ENCODE measurements at places on chromosomes 13 and 19.

- no peak for DNase-seq
These were observed 165.9 kb downstream of the STK24 start for GRCh38 chr13:98411013-98411412.

- DNase-seq, result no peak
These were observed 1013.6 kb downstream of the UQCRFS1 start for GRCh38 chr19:28199323-28199722.

DNA sequence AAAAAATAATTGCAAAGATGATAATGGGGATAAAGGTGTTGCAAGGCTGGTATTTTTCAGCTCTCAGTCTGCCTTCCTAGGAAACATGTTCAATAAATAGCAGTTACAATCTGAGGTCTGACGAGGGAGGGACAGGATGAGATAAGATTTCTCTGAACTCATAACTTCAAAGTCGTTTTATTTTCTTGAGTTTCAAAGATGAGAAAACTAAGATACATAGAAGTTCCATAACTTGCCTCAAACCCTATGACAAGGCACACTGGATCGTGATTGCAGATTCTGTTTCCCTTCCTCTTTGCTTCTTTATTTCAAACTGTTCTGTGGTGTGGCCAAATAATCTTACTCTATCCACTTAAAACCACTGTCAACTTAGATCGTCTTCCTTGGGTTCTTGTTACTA lies 327.2 kb downstream of the GPC5 start:
- no peak for DNase-seq

- no peak for DNase-seq
These were observed 20.3 kb upstream of the SLITRK6 start for GRCh38 chr13:85819513-85819912.

- DNase-seq, result no peak
These were observed 6.2 kb downstream of the GNA11 start for GRCh38 chr19:3100331-3100730.

DNA sequence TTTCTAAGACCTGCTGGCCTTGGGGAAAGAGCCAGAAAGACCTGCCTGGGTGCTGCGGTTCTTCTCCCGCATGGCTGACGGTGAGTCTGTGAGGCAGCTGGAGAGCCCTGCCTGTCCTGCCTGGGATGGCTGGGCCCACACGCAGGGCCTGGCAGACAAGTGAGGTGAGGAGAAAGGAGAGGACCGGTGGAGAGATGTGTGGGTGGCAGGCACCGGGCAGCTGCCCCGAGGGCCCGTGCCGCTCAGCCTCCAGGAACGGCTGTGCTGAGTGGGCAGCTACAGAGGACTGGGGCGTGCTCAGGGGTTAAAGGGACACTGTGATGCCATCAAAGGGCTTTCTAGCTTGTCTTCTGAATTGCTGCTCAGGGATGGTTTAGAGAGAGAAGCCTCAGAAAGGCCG lies 53.8 kb downstream of the MLLT1 start:
- no peak for DNase-seq

DNA sequence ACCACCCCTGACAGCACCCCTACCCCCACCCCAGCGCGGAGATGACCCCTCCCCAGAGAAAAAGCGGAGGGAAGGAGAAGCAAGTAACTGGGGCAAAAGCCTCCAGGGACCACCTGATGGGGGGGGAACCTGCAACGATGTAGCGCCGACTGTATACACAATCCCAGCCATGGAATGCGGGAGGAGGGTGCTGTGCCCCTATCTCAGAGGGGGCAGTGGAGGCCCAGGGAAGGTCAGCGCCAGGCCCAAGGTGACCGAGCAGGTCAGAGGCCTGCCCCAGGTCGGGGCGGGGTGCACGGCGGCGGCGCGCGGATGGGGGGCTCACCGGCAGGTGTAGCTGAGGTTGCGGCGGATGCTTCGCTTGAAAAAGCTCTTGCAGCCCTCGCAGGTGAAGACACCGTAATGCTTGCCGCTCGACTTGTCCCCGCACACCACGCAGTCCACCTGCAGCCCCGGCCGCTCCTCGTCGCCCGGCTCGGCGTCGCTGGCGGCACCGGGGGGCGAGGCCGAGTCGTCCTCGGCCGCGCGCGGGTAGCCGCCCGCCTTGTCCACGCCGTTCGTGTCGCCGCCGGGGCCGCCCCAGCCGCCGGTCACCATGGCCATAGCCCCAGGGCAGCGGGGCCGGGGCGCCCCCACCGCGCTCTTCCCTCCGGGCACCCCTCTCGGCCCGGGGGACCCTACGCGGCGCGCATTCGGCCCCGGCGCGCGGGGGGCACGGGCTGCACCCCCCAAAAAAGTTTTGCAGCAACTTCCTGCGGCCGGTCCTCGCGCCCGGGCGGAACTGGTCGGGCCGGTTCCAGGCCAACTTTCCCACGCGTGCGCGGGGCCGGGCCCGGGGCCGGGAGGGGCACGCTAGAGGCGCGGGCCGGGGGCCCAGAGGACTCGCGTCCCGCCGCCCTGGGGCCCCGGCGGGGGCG lies 843 bp downstream of the NR2F6 start:
- DNase-seq, result no peak

- DNase-seq, result no peak
These were observed 354.9 kb downstream of the FOXO1 start for GRCh38 chr13:40311356-40312101.

- DNase-seq, result no peak
These were observed 364 bp downstream of the CKM start for GRCh38 chr19:45322311-45322710.

DNA sequence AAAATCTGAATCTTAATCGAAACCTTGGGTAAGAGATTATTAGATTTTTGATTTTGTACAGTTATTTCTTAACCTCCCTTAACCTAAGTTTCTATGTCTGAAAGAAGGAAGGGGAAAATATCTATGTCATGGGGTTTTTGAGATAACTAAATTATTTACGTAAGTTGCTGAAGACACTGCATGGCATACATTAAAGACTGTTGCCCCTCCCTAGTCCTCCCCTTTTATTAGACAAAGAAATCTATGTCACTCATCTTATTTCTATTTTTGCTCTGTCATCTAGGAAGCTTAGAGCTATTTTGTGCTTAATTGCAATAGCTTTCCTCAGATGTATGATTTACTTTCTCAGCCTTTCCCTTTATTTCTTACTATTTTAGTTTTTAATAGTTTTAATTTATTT lies 15.0 kb downstream of the COG6 start:
- DNase-seq, result no peak

DNA sequence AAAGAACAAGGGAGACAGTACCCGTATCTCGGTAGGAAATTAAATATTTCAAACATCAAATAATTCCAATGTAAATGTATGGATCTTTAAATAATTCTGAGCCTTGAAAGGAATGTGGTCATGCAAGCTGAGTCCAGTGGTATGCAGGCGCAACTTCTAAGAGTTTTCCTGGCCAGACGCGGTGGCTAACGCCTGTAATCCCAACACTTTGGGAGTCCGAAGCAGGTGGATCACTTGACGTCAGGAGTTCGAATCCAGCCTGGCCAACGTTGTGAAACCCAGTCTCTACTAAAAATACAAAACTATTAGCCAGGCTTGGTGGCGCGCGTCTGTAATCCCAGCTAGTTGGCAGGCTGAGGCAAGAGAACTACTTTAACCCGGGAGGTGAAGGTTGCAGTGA lies 1.1 kb upstream of the ZNF845 start:
- no peak for DNase-seq

DNA sequence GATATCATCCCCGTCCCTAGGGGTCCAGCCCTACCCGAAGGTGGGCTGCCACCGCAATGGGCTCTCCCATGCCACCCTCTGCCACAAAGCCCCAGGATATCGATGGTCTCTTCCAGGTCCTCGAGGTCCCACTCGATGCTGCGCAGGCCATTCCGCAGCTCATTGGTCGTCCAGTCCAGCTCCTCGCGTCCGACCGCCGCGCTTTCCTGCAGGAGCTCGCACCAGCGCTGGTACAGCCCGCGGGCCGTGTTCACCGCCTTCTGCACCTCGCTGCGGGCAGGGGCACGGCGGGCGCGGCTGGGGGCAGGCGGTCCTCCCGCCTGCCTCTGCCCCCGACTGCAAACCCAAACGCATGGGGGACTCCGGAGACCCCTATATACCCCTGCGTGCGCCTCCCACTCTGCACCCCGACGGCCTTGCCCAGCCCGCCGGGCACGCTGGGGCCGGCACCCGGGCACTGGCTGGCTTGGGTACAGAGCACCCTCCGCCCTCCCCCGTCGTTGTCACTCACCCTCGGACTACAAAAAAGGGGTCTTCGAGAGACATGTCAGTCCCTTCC lies 468 bp downstream of the STX10 start:
- no peak for DNase-seq

GRCh38 chr13:76725211-76725610 lies 161.0 kb downstream of the KCTD12 start:
- DNase-seq, result no peak

DNA sequence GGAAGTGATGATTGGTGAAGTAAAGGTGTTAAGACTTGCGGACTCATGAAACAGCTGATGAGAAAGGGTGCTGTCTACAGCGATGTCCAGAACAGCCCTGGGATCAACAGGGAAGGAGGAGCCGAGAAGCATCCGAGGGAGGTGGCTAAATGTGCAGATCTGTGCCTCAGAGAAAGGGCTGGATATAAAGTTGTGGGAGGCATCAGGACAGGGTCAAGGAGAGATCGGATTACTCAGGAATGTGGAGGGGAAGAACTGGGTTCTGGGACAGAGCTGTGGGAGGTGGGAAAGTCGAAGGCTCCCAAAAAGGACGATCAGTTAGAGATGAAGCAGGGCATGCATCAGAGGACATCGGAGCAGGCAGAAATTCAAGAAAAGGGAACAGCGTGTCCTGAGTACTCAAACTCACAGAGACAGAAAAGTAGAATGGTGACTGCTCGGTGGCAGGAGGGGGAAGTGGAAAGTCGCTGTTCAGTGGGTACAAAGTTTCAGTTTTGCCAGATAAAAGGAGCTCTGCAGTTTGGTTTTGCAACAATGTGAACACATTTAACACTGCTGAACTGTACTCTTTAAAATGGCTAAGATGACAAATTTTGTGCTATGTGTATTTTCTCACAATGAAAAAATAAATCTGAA lies 1.9 kb downstream of the SIGLEC14 start:
- no peak for DNase-seq

GRCh38 chr19:54430306-54431254 lies 15.3 kb downstream of the TTYH1 start:
- peak; percentile 21 for DNase-seq

DNA sequence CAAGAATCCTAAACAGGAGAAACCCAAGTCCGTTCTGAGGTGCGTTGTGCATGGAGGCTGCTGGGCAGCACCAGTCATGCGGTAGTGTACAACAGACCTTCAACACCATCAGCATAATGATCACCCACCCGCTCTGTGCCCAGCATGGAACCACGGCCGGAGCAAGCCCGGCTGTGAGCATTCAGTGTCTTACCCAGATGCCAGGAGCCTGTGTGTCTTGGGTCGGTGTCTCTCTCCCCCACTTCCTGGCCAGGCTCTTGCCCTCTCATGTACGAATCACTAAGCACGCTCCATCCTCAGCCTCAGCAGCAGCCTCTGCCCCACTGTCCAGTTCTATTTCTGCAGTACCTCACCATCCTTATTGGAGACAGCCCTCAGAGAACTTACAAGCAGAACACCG lies 231.6 kb upstream of the IRS2 start:
- no peak for DNase-seq

- no peak for DNase-seq
These were observed 168.0 kb downstream of the EFNB2 start for GRCh38 chr13:106367361-106367971.
